ENCODE measurements at places on chromosomes 11 and 22. TPM values are rescaled to one million over a fixed set of nuclear protein-coding genes. Genes with fewer than 3 reads are reported as not detected.

- DNase-seq = no peak
- no peaks in the 10 kb centered on the region for H3K27me3 ChIP-seq
- H3K36me3 ChIP-seq = no peaks in the 10 kb centered on the region
- H3K4me3 ChIP-seq = no peak overlapping the region
- no peak overlapping the region for H3K27ac ChIP-seq
These were observed 196.0 kb downstream of the CEP164 start for GRCh38 chr11:117523680-117524079.

- H3K36me3 ChIP-seq = peaks cover 1% of the 10 kb centered on the region
- DNase-seq = no peak
- H3K4me1 ChIP-seq = peaks cover 1% of the 10 kb centered on the region
- H3K4me3 ChIP-seq = no peak overlapping the region
These were observed 9.2 kb upstream of the POLDIP3 start for GRCh38 chr22:42623756-42624441.

- H3K27ac ChIP-seq = no peak overlapping the region
- H3K27me3 ChIP-seq = no peaks in the 10 kb centered on the region
- no peak overlapping the region for H3K4me3 ChIP-seq
- no peak for DNase-seq
- H3K36me3 ChIP-seq = peaks cover 46% of the 10 kb centered on the region
These were observed 16.0 kb downstream of the RRP8 start for GRCh38 chr11:6587360-6587953.

Gene FOLH1
- total RNA-seq = not detected

- DNase-seq = no peak
- H3K27me3 ChIP-seq = no peaks in the 10 kb centered on the region
- no peak overlapping the region for H3K27ac ChIP-seq
- peaks cover 10% of the 10 kb centered on the region for H3K4me1 ChIP-seq
- H3K36me3 ChIP-seq = no peaks in the 10 kb centered on the region
- no peak overlapping the region for H3K4me3 ChIP-seq
These were observed 14.6 kb downstream of the ARHGEF17 start for GRCh38 chr11:73322382-73323306.

- H3K4me1 ChIP-seq = peaks cover 18% of the 10 kb centered on the region
- no peak overlapping the region for H3K27ac ChIP-seq
- DNase-seq = no peak
- peaks cover 7% of the 10 kb centered on the region for H3K27me3 ChIP-seq
These were observed 5.5 kb upstream of the PGM2L1 start for GRCh38 chr11:74403607-74404321.

DNA sequence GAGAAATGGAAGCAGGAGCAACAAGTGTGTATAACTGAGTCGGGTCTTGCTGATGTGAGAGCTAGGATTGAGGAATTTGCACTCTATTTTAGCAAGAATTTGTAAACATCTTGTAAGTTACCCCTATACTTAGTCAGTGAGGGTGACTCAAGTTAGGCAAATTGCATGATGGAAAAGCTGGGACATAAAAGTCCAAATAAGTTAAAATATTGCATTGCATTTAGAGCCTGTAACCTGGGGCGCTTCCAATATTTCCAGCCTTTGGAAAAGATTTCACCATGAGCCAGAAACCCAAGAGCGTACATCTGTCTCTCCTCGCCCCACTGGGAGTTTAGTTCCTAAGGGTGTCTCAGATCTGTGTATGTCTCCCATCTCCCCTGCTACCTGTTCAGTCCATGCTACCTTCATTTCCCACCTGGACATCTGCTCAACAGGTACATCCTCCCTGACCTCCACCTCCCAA is 37.0 kb upstream of the ACCSL start:
- no peaks in the 10 kb centered on the region for H3K4me1 ChIP-seq
- no peak for DNase-seq
- H3K27ac ChIP-seq = no peak overlapping the region
- no peaks in the 10 kb centered on the region for H3K27me3 ChIP-seq
- no peaks in the 10 kb centered on the region for H3K36me3 ChIP-seq

DNA sequence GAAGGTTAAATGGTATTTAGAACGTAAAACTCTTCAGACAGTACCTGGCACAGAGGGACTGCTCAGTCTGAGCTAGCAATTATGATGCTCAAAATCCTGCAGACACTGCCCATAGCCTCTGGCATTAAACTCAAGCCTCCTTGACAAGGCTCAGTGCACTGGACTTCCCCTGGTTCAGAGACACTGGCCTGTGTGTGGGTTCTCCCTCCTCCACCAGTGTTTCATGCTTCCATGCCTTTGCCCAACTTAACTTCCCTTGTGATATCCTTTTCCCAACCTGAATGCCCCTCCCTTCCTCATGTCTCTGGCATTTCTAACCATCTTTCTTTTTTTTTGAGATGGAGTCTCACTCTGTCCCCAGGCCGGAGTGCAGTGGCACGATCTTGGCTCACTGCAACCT is 9.1 kb downstream of the LTBP3 start:
- DNase-seq = no peak
- H3K27ac ChIP-seq = peak overlapping the region; percentile 39
- H3K4me3 ChIP-seq = no peak overlapping the region
- no peaks in the 10 kb centered on the region for H3K27me3 ChIP-seq

Gene TLCD5
- total RNA-seq = 0.36 TPM

GRCh38 chr11:73648571-73649046 is 2.2 kb downstream of the PLEKHB1 start:
- H3K4me1 ChIP-seq = peaks cover 12% of the 10 kb centered on the region
- H3K27me3 ChIP-seq = no peaks in the 10 kb centered on the region
- H3K27ac ChIP-seq = no peak overlapping the region
- no peak for DNase-seq
- H3K36me3 ChIP-seq = no peaks in the 10 kb centered on the region

Gene FXYD6
- total RNA-seq = not detected

Gene TSKU
- 6.5 TPM for total RNA-seq

- no peak overlapping the region for H3K4me3 ChIP-seq
- peaks cover 6% of the 10 kb centered on the region for H3K27me3 ChIP-seq
- no peaks in the 10 kb centered on the region for H3K4me1 ChIP-seq
- no peaks in the 10 kb centered on the region for H3K36me3 ChIP-seq
These were observed 41.5 kb upstream of the MYEOV start for GRCh38 chr11:69252490-69252837.

Gene TMPRSS5
- total RNA-seq = 1.0 TPM

- H3K4me3 ChIP-seq = no peak overlapping the region
- no peak overlapping the region for H3K27ac ChIP-seq
- no peak for DNase-seq
- peaks cover 25% of the 10 kb centered on the region for H3K4me1 ChIP-seq
- H3K27me3 ChIP-seq = no peaks in the 10 kb centered on the region
These were observed 124.9 kb downstream of the MRTFA start for GRCh38 chr22:40511604-40512003.

DNA sequence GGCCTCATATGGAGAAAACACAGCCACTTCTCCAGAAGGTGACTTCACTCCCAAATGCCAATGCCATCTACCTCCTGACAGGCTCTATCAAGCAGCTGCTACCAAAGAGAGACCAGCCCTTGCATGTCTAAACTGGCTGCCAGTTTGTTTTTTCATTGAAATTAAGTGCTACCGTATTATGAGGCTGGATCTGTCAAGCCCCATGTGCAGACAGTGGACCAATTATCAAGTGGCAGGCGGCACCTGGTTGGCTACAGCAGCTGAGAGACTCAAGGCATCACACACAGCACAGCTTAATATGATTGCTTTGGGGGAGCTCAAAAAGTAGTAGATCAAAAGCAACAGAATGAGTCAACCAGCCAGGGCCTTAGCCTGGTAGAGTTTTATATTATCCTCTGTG is 1293.0 kb upstream of the TENM4 start:
- no peaks in the 10 kb centered on the region for H3K4me1 ChIP-seq
- DNase-seq = no peak
- no peaks in the 10 kb centered on the region for H3K27me3 ChIP-seq
- no peak overlapping the region for H3K4me3 ChIP-seq
- H3K36me3 ChIP-seq = no peaks in the 10 kb centered on the region

Gene PLEKHB1
- 8.6 TPM for total RNA-seq

DNA sequence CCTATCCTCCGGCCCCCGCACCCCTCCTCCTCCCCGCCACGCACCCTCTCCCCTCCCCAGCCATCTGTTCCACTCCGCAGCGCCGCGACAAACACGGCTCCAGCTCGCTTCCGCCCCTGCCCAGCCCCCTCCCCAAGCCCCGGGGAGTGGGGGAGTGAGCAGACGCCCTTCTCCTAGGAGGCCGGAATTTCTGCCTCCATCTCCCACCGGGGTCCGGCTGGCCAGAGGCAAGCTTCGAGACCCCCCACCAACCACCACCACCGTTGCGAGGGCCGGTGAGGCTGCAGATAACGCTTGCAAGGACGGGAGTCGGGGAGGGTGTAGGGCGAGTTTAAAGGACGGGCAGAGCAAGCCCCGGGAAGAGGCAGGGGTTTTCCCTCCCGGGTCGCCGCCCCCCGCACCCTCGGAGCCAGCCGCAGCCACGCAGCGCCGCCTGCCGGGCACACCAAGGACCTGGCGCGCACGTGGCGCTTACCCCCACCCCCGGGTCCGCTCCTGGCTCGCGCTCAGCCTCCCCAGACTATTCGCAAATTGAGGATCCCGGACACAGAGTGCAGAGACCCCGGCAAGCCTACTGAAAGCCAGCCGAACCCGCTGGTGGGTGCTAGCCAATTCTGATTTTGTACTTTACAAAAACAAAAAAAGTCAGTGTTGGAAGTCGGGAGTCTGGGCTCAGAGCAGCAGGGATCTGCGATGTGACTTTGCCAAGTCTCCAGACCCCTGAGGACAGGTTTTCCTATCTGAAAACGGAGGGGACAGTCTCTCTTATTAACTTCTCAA is 22.6 kb downstream of the RTN4RL2 start:
- peaks cover 36% of the 10 kb centered on the region for H3K36me3 ChIP-seq
- peak; percentile 83 for DNase-seq
- no peak overlapping the region for H3K27ac ChIP-seq
- no peak overlapping the region for H3K4me3 ChIP-seq
- peaks cover 11% of the 10 kb centered on the region for H3K27me3 ChIP-seq
- peaks cover 11% of the 10 kb centered on the region for H3K4me1 ChIP-seq

DNA sequence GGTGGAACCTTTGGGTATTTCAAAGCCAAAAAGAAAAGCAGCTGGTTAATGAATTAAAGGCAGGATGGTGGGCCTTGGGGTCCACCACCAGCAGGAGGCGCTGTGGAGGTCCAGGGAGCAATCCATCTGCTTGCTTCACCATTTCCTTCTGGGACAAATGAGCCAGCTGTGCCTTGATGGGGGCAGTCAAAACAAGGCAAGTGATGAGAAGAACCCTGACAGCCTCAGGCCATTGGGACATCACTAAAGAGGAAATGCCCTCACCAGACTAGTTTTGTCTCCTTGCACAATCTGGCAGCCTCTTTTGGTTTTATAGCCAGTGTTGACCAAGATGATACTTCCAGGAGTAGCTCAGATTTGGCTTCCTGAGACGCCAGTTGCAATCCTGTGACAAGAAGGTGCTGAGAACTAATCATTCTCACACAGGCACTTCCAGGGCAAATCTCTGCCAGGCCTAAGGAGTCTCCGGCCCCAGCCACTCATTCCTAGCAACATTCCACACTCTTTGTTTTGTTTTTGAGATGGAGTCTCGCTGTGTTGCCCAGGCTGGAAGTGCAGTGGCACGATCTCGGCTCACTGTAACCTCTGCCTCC is 38.2 kb upstream of the WEE1 start:
- DNase-seq = peak; percentile 89
- no peak overlapping the region for H3K4me3 ChIP-seq
- no peaks in the 10 kb centered on the region for H3K27me3 ChIP-seq
- H3K4me1 ChIP-seq = no peaks in the 10 kb centered on the region

GRCh38 chr11:95520369-95521132 is 269.0 kb downstream of the FAM76B start:
- no peaks in the 10 kb centered on the region for H3K4me1 ChIP-seq
- no peaks in the 10 kb centered on the region for H3K36me3 ChIP-seq
- no peaks in the 10 kb centered on the region for H3K27me3 ChIP-seq

DNA sequence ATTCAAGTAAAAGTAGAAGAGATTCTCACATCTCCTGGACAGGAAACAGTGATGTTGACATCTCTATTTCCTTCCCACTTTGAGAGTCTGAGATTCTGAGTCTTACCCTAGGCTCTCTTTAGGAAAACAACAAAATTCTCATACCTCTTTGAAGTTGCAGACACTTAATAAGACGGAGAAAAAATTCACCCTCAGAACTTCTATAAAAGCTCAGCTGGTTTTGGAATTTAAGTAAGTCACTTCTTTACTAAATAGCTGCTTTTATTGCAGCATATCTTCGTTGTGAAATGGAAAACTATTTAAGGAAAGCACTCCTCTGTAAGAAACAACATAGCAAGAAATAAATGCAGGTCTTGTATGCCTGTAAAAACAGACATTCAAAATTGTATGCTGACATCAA is 79.1 kb downstream of the MSANTD4 start:
- peaks cover 4% of the 10 kb centered on the region for H3K27me3 ChIP-seq
- H3K4me1 ChIP-seq = no peaks in the 10 kb centered on the region
- no peak overlapping the region for H3K4me3 ChIP-seq
- no peak for DNase-seq
- H3K27ac ChIP-seq = no peak overlapping the region

GRCh38 chr11:15202626-15203025 is 87.9 kb downstream of the INSC start:
- H3K36me3 ChIP-seq = no peaks in the 10 kb centered on the region
- H3K4me3 ChIP-seq = no peak overlapping the region
- H3K4me1 ChIP-seq = no peaks in the 10 kb centered on the region

Gene CTSF
- total RNA-seq = 0.68 TPM

DNA sequence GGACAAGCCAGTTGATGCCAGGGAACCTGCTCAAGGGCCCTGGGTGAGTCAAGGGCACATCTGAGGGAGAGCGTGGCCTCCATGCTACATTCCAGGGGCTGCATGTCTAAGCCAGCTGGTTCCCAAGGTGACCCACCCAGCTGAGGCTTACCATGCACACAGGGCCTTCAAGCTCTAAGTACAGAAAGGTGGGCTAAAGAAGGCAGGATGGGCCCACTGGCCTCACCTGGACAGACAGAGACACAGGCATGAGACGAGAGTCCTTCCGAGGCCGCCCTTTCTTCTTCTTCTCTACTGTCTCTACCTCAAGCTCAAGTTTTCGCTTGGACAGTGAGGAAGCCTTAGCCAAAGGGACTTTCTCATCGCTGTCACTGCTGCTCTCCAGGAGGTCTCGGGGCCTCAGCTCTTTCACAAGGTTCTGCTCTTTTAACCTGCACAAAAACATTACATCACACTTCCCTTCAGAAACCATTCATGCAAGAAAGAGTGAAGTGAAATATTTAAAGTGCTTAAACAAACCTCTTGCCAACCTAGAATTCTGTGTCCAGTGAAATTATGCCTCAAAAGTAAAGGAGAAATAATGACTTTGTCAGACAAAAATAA is 69.9 kb downstream of the HIRA start:
- no peak overlapping the region for H3K4me3 ChIP-seq
- peaks cover 33% of the 10 kb centered on the region for H3K36me3 ChIP-seq
- H3K27ac ChIP-seq = no peak overlapping the region
- no peaks in the 10 kb centered on the region for H3K4me1 ChIP-seq

- no peaks in the 10 kb centered on the region for H3K4me1 ChIP-seq
- no peak for DNase-seq
- no peaks in the 10 kb centered on the region for H3K36me3 ChIP-seq
- no peak overlapping the region for H3K27ac ChIP-seq
These were observed 50.1 kb downstream of the FBLN1 start for GRCh38 chr22:45552580-45553350.

Data from activated CD8-positive, alpha-beta T cell treated with anti-CD3 and anti-CD28 coated beads for 36 hours (primary cell).